ENCODE measurements at places on chromosomes 11 and 22.

GRCh38 chr11:62512961-62513360, 33.6 kb downstream of the AHNAK start:
- no peak for DNase-seq

GRCh38 chr11:45754741-45755140, 50.2 kb upstream of the SLC35C1 start:
- DNase-seq, result no peak

GRCh38 chr11:72738199-72739141, 13.7 kb downstream of the ARAP1 start:
- peak; percentile 30 for DNase-seq

- DNase-seq, result no peak
These were observed 9.5 kb downstream of the HOATZ start for GRCh38 chr11:111524056-111524455.

- DNase-seq, result no peak
These were observed 44.5 kb downstream of the SYN3 start for GRCh38 chr22:33013531-33014162.

DNA sequence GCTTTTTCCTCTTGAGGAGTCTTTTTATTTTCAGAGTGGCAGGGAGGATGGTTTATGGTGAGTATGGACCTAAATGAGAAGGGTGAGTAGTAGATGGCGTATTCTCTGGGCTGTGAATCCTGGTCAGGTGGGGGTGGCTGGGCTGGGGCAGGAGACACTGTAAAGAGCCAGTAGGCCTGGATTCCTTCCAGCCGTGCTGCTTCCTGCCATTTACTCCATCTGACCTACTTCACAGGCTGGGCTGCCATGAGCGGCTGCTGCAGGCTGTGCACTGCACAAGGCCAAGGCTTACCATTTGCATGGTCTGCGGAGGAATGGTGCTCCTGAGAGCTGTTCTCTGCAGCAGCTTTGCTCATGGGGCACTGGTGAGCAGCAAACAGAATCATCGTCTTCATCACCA, 297.6 kb downstream of the KIRREL3 start:
- no peak for DNase-seq

DNA sequence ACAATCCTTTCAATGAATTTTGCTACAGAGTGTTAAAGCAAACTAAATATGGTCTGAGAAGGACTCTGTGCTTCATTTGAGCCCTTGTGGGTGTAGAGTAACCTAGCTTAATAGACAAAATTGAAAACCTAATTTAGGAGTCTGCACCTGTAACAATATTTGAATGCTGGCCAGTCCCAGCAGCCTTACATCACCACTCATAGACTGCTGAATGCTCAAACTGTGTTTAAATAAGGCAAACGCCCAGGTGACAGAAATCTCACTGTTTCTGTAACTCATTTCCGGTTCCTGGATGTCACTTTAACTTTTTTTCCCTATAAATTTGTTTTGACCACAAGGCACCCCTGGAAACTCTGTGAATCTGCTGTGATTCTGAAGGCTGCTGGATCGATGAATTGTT, 45.5 kb upstream of the GLYATL1B start:
- no peak for DNase-seq

Measured in GM04504 (cell line).